ENCODE measurements at places on chromosomes 5 and 9.

GRCh38 chr5:109455598-109456096 is 45.9 kb upstream of the PJA2 start:
- no peak for DNase-seq

DNA sequence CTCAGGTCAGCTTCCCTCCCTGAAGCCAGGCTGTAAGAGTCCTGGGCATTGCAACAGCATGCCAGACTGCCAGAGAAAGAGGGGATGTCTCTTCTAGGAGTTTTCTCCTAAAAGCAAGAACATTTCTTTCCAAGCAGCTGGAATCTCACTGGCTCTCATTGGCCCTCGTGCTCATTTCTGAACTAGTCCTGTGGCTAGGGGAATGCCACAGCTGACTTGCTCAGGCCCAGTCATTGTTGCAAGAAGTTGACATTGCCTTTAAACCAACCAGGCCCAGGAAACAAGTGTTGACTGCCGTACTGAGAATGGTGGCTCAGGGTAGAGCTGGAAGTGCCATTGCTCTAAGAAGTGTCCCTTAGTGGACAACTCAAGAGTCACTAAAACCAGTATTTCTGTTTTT is 15.0 kb upstream of the CEP120 start:
- DNase-seq, result no peak

DNA sequence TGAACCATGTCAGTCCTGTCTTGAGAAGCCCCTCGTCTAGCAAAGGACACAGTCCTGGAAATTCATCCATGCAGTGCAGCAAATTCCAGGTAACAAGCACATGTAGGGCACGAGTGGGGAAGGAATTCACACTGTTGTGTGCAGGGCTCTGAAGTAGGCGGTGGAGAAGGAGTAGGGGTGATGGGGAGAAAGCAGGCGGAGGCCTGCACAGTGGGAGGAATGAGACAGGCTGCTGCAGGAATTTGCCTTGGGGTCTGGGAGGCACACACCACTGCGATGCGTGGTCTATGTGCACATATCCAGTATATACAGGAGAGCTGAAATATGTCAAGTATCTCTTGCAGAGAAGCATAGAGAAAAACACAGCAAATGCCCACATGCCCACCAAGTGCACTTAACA is 249.2 kb upstream of the IRX2 start:
- DNase-seq, result no peak

DNA sequence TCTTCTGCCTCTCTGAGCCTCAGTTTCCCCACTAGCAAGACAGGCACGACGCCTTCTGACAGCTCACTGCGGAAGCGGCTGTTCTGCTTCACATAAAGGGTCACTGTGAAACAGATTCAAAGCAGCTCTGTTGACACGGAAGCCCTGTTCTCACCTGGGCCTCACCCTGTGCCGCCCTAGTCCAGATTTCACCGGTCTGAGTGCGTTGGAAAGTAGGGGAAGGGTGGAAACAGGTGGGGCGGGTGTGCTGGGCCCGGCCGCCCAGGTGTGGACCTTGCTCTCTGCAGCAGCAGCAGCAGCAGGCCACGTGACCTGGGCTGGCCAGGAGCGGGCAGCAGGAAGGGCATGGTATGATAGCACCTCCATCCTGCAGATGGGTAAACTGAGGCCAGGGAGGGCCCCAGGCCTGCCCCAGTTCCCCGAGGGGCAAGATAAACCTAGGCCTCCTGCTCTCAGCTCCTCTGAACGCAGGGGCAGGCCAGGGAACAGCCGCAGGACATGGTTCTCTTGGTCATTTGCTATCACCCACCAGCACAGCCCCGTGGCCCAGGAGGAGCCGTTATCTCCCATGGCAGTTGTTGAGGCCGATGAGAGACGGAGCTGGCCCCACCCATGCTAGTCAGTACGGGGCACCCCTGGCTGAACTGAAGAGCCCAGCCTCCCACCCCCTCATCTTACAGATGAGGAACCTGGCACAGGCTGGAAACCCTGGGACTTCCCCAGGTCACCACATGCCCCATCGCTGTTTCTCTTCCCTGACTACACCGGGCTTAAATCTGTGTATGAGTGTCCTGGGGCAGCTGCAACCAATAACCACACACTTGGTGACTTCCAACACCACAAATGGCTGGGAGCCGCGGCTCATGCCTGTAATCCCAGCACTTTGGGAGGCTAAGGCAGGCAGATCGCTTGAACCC is 12.1 kb downstream of the PTGES2 start:
- no peak for DNase-seq

- no peak for DNase-seq
Observed at GRCh38 chr5:148477429-148477828, 93.7 kb downstream of the FBXO38 start.

- DNase-seq, result no peak
Observed at GRCh38 chr9:7293091-7293490, 506.5 kb downstream of the DMAC1 start.

GRCh38 chr5:1068204-1068894 is 43.5 kb downstream of the SLC12A7 start:
- DNase-seq, result no peak

DNA sequence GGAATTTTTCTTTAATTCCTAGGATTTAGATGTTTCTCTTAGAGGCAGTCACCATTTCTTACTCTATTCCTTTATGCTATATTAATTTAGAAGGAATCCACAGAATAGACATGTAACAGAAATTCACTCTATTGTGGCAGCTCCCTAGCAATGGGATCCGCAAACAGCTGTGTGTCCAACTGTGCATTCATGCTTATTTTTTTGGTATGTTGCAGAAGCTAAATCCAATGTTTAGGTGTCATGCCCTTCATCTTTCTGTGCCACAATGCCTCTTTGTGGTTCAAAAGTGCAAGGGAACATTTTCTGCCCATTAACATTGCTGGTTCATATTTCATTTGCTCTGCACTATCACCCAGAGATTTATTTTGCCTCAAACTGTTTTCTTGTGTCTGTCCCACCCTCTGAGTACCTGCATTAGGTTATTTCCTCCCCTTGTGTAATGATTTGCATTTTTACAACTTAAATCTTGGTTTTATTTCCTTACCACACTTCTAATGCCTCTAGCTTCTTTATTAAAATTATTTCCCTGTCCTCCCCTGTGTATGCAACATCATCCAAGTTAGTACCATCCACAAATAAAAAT is 816.5 kb downstream of the EFNA5 start:
- no peak for DNase-seq

Measured in iPS DF 19.7 (cell line).